ENCODE measurements at places on chromosomes 2 and 18.

- DNase-seq: no peak
- H3K27me3 ChIP-seq: no peaks in the 10 kb centered on the region
- H3K4me3 ChIP-seq: no peak overlapping the region
Measured at GRCh38 chr18:34808389-34808788, 98.3 kb downstream of the DTNA start.

GRCh38 chr18:47172476-47172875, 3.7 kb downstream of the IER3IP1 start:
- H3K4me1 ChIP-seq: peaks cover 8% of the 10 kb centered on the region
- H3K4me3 ChIP-seq: no peak overlapping the region
- DNase-seq: no peak
- peaks cover 7% of the 10 kb centered on the region for H3K36me3 ChIP-seq

DNA sequence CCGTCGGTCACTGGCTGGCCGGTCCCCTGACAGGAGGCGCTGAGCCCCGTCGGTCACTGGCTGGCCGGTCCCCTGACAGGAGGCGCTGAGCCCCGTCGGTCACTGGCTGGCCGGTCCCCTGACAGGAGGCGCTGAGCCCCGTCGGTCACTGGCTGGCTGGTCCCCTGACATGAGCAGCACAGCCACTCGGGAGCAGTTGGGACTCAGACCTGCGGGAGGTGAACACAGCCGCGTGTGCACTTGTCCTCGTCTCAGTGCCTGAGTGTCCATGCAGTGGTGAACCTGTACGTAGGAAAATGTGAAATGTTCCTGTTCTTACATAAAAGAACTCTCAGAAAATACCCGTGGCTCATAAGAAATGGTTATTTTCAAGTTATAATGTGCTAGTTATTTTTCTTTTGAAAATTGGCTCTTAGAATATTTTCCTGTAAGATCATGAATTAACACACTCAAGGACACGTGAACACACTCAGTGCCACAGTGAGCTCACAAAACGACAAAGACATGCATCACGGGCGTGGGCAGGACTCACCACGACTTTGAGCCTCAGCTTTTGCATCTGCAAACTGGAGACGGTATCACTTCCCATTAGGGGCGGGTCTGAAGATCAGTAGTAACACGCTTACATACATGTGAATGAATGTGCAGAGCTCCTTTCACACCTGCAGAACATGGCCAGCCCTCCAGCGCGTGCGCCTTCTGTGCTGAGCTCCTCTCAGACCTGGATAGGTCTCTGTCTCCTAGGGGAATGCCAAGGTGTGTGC, 21.1 kb upstream of the NFATC1 start:
- H3K36me3 ChIP-seq: peaks cover 12% of the 10 kb centered on the region
- H3K27me3 ChIP-seq: peaks cover 3% of the 10 kb centered on the region
- H3K4me3 ChIP-seq: no peak overlapping the region
- no peak for DNase-seq
- H3K27ac ChIP-seq: no peak overlapping the region
- peaks cover 6% of the 10 kb centered on the region for H3K4me1 ChIP-seq

DNA sequence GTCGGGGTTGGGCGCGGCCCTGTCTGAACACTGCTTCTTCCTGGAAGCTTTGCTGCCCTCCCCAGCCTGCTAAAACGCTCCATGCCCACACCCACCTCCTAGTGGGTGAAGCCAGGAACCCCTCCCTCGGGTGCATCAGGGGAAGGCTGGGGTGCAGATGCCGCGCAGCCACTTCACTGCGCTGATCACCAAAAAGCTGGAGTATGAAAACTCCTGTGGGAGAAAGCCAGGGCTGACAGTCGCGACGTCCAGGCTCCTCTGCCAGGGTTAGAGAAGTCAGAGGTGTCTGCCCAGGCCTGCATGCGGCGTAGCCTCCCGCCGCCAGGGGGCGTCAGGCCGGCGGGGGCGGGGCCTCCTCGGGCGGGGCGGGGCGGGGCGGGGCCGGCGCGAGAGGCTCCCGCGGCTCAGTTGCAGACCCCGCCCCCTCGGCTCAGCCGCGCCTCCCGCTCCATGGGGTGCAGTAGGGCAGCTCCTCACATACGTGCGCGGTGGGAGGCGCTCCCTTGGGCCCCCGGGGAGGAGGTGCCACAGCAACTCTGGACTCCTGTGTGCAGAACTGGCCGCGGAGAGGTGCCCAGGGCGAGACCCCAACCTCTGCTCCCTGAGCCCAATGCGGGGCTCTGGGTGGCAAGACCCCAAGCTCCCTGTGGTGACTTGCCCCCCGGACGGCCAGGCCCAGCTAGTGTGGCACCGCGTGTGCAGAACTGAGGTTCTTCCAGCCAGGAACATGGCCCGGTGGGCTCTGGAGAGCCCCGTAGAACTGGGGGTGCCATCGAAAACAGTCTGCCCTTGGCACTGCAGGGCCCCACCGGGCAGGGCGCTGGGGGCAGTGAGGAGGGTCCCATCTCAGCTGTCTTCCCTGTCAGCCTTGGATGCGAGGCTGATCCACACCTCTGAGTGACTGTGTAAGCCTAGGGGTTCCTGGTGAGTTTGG, 1.8 kb upstream of the RNPEPL1 start:
- H3K27ac ChIP-seq: peak overlapping the region; percentile 93
- DNase-seq: peak; percentile 84
- peaks cover 7% of the 10 kb centered on the region for H3K27me3 ChIP-seq
- H3K4me1 ChIP-seq: peaks cover 12% of the 10 kb centered on the region
- peaks cover 6% of the 10 kb centered on the region for H3K36me3 ChIP-seq

All from type B pancreatic cell (in vitro differentiated cells).